Lung (tissue), 17 donors: ENCODE measurements at places on chromosomes 7 and 10. TPM values are rescaled to one million over a fixed set of nuclear protein-coding genes. Genes with fewer than 3 reads are reported as not detected.

DNA sequence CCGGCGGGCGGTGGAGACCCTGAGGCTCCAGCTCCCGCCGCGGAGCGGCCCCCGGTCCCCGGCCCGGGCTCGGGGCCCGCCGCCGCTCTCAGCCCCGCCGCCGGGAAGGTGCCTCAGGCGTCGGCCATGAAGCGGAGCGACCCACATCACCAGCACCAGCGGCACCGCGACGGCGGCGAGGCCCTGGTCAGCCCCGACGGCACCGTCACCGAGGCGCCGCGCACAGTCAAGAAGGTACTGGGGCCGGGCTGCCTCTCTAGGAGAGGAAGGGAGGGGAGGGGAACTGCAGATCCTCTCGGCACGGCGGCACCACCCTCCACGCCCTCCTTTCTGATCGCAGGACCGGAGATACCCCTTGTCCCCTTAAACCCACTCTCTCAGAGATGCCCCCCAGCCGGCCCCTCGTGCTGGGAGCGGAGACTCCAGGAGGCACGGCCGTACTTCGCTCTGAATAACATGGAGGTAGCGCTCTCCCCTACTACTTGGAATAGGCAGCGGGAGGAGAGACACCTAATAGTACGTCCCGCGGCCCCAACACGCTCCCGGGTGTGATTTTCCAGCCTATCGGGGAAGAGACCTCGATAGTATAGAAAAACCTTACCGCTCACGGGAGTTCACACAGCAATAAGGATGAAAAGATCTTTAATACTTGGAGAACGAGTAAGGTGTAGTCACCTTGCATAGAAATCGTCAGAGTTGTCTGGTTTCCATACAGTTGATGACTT is 538 bp downstream of the AHCYL2 start:
- peak; percentile 51 for DNase-seq

DNA sequence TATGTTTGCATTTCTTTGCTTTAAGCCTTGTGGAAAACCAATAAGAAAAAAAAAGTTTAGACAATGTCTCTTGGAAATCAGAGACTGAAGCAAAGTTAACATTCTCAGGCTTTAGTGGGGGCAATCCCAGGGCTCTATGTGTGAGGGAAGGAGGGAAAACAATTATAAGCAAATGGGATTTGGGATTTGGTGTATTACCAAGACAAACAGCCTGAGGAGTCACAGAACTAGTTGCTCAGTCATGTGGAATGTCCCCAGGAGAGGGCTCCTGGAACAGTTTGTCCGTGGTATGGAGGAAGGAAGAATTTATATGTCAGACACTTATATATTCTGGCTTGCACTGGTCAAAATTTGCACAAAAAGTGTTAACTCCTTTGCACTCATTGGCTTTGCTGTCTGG is 562.9 kb upstream of the TPK1 start:
- DNase-seq: no peak

DNA sequence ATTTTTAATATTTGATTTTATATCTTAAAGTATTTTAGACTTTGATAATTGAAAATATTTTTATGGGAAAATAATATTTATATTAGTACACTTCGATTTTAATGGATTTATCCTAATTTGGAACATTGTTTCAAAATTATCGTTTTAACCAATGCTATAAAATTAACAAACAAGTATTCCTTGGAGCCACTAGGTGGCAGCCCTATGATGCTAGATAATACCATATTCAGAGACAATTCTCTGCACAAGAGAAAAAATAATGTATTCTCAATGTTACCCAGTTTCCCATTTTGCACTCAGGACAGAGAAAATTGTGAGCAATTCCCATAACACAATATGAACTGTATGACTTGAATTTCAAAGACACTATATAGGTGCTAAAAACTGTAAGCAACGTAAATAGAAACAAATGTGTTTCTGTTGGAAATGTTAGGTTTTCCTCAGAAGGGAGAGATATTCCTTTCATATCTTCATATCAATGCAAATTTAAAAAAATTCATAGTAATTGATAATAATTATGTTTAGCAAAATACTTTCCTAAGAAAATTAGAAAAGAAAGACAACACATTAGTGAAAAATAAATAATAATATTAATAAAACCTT is 237.8 kb downstream of the SEMA3E start:
- peak; percentile 29 for DNase-seq

INMT gene
- 200 TPM for total RNA-seq

GRCh38 chr7:157887400-157887799 is 550.6 kb downstream of the DNAJB6 start:
- no peak for DNase-seq

- DNase-seq: no peak
These were observed 100.9 kb downstream of the PDGFA start for GRCh38 chr7:418636-419280.

ZSCAN25 gene
- total RNA-seq: 24.0 TPM

DNA sequence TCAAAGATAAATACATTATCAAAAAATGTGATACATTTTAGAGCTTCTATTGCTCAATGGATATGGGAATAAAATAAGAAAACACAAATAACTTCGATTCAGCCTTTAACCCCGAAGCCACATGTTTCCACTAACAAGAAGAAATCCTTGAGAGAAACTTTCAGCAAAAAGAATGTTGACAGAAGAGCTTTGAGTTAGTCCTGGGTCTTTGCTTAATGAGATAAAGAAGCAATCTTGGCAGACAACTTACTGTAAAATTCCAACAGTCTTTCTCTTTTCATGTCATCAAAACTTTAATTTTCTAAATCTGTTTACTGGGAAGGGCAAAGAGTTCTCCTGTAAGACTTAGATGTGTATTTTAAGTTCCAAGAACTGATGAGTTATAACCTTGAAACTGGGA is 810.2 kb downstream of the CNTNAP2 start:
- DNase-seq: peak; percentile 21

DNA sequence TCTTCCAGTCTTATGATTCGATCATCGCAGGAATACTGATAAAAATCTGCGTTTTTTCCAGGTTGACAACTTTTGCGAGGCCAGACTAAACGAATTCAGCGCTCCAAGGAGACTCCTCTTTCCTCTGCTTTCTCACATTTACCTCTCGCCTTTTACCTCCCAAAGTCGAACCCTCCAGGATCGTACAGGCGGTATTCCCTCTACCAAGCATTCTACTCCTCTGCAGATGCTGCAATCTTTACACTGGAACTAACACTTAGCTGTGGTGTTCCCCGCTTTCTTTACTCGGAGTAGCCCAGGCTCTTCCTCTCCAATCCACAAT is 449 bp downstream of the NUDT5 start:
- no peak for DNase-seq

DNA sequence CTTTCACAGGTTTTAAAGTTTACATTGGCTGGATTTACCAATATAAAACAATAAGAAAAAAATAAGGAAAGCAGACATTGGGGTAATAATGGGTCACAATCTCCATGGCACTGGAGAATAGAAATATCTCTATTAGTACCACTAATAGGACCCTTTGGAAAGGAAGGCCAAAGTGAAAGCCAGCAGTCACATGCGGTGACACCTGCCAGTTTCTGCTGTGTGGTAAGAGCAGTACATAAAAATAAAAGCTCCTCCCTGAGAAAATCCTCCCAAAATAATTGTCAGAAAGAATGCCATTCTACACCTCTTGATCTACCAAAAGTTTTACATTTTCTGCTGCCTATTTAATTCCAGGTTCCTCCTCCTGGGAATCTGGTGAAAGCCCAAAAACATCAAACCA is 30.4 kb upstream of the SLC13A1 start:
- DNase-seq: no peak

- no peak for DNase-seq
These were observed 255.8 kb upstream of the MYO3A start for GRCh38 chr10:25678220-25678619.

DNA sequence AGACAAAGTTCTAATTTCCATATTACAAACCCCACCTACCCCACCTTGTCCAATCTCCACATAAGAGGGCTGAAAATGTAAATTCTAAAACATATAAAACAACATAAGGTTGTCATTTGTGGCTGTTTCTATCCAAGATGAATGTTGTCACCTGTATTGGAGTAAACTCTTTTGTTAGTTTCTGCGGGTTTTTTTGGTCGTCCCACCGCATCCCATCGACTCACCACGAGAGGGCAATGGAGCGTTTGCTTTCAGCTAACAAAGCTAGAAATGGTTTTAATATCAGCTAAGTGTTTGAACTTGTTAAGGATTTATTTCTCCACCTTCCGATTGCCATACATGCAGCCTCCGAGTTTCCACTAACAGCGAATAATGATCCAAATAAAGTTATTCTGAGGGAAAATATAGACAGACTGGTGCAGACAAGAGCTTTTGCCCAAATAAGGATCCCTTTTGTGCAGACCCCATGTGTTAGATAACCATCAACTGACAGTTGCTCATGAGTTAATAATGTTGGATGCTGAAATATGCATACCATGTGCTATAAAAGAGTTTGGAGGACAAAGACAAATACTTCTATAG is 137.2 kb downstream of the ARID5B start:
- peak; percentile 89 for DNase-seq

- DNase-seq: no peak
These were observed 27.8 kb upstream of the TNRC18 start for GRCh38 chr7:5451391-5451790.

PKD2L1 gene
- 1.1 TPM for total RNA-seq

DNA sequence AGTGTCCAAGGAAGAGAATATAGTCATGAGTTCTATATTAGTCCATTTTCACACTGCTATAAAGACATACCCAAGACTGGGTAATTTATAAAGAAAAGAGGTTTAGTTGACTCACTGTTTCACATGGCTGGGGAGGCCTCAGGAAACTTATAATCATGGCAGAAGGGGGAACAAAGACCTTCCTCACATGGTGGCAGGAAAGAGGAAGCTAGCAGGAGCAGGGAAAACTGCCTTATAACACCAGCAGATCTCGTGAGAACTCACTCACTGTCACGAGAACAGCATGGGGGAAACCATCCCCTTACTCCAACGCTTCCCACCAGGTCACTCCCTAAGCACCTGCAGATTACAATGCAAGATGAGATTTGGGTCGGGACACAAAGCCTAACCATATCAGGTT is 139.0 kb upstream of the ZNF438 start:
- no peak for DNase-seq

ADCY1 gene
- 1.8 TPM for total RNA-seq

GRCh38 chr7:30853576-30853975 is 58.1 kb upstream of the AQP1 start:
- DNase-seq: no peak

FOXP2 gene
- total RNA-seq: 8.5 TPM

DNA sequence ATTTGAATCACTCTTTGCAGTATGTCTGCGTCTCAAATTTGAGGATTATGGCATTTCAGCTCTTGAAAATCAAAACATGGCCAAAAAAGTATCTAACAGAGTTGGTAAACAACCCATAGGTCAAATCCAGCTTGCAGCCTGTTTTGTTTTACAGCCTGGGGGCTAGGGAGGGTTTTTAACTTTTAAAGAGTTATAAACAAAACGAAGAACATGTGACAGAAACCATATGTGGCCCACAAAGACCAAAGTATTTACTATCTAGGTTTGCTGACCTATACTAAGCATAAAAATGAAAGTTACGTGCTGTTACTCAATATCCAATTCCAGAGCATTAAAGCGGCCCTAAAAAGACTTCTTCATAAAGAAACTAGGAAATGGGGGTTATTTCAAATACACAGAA is 55.5 kb upstream of the STARD3NL start:
- no peak for DNase-seq

DNA sequence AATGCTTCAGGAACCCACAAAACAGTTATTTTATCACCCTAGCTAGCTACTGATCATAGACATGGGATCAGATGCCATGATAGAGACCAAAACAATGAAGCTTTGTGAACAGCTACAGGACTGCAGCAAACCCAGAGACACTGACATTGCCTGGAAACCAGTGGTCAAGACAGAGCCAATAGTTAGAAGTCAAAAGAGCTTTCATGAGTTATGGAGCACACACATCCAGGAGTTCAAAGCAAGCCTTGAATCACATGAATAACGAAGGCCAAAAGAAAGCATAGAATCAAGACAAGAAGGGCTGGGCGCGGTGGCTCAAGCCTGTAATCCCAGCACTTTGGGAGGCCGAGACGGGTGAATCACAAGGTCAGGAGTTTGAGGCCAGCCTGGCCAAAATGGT is 34.5 kb upstream of the GSAP start:
- DNase-seq: no peak

DNA sequence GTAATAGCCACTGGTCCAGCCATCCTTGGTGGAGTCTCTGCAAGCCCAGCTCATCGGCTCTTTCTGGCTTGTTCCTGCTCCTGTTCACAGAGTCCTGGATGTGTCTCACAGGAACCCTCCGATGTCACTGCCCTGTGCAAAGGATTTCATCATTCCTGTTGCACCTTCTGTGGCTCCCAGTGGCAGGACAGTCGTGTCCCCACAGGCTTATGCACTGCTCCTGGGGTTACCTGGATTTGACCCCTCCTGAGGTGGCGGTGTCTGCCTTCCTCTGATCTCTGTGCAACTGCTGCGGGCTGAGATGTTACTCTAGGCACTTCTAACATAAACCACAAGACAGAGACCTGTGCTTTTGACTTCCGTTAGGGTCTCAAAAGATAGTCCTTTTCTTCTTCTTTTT is 30.6 kb downstream of the APBB1IP start:
- DNase-seq: no peak

NOC3L gene
- 20.8 TPM for total RNA-seq

AKR1C4 gene
- total RNA-seq: not detected

DNA sequence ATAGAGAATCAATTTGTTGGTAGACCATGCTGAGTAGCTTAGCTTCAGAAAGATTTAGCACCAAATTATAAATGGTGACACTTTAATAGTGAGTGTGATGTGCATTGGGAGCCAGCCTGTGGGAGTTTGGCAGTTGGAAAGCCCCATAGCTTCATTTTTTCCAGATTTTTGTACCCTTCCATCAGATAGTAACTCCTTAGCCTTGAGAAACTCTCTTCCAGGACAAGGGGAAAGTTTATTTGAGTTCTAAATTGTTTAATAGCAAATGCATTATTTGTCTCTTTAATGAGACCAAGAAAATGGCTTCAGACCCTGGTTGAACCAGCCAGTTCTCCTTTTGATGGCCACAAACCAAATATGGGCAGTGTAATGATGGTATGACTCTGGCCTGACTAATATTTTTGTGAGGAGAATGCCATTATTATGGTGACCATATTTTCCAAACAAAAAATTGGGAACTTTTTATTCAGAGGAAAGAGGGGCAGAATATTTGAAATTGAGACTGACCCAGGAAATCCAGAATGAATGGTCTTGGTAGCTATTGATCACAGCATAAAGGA is 49.8 kb downstream of the PLCE1 start:
- DNase-seq: no peak

- no peak for DNase-seq
These were observed 30.1 kb upstream of the PTPRN2 start for GRCh38 chr7:158617737-158618128.

DNA sequence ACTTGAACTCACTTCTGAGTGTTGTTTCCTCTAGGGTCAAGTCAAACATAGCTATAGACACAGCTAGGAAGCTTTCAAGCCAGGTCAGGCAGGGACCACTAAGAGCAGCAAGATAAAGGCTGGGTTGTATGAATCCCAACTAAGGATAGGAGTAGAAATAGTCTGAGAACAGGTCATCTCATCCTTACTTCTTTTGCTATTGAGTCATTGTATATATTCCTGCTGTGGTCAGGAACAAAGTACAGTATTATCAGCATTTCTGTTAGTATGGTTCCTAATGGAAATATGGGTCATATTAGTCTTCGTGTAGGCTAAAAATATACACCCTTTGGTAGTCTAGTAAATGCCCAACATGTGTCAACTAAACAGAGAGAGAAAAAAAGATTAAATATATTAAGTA is 145.3 kb downstream of the BTAF1 start:
- DNase-seq: no peak

GRCh38 chr7:9863545-9863944 is 1110.1 kb upstream of the PHF14 start:
- peak; percentile 82 for DNase-seq

GRCh38 chr7:132678656-132679055 is 102.4 kb upstream of the PLXNA4 start:
- DNase-seq: no peak

GRCh38 chr10:118467200-118467599 is 125.1 kb upstream of the FAM204A start:
- no peak for DNase-seq
